RWPE1 (cell line): ENCODE measurements at places on chromosomes 7 and 10.
A peak's percentile ranks its signal among the peaks of the same experiment; 100 is the strongest.

DNA sequence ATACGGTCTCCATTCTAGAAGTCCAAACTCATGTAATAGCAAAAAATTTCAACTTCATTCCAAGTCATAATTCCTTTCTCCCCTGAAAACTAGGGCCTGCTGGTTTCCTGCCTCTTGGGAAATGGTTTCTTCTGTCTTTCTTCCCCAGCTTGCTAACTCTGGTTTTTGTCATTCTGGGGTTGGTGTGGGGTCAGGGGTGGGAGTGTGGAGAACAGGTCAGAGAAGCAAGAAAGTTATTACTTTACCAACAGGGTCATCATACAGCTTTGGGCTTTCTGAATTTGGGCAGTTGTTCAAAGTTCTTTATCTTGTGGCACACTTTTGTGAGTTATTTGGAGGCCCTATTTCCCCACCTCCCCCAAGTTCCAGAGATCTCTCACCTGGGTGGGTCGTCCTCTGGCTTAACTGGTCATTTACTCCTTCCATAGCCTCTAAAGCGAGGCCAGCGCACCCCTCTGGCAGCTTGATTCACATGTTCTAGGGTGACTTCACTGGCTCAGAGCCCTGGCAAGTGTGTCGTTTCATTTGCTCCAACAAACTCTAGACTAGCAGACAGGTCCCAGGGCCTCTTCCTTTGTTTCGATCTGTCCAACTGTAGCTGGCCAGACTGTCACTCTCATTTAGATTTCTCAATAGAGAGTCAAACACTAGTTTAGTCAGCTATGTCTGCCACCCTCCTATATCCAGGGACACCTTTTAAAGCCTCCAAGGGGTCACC lies 161.2 kb downstream of the JCAD start:
- no peak for DNase-seq

- no peak for DNase-seq
Observed at GRCh38 chr10:79116801-79117723, 48.3 kb downstream of the ZMIZ1 start.

GRCh38 chr10:63390521-63390920 lies 75.3 kb downstream of the JMJD1C start:
- DNase-seq, result no peak

DNA sequence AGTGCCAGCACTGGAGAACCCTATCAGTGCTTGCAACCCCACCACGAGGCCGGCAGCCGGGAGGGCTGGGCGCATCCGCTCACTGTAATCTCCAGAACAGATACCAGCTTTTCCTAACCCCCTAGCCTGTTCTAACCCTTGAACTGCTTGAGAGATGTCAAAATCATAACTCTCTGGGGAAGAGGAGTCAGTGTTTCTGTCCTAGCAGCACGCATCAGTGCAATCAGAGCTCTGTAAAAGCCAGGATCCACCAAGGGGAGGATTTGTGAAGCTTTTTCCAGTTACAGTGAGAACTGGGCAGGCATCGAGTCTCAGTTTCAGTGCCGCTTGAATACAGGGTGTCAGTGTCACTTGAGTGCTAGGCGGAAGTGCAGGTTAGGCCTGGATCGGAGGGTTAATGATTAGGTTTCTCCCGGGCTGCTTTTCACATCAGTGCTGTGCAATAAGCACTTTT lies 104.5 kb upstream of the INSYN2A start:
- DNase-seq, result no peak

DNA sequence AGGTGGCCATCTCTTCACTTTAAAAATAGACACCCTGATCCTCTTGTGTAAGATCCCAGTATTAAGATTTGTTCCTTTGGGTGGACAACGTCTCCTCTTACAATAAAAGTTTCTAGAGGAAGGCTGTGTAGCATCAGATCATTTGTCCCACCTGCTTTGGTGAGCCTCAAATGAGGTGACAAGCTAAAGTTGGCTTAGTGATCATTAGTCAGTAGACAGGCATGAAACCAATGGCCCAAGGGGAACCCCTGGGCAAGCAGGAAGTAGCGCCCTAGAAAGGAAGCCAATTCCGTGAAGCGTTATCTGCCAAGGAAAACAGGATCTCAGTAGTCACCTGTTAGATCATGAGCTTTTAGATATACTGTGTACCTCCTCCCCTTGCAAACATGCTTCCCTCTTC lies 66.8 kb downstream of the PCGF5 start:
- DNase-seq, result no peak

DNA sequence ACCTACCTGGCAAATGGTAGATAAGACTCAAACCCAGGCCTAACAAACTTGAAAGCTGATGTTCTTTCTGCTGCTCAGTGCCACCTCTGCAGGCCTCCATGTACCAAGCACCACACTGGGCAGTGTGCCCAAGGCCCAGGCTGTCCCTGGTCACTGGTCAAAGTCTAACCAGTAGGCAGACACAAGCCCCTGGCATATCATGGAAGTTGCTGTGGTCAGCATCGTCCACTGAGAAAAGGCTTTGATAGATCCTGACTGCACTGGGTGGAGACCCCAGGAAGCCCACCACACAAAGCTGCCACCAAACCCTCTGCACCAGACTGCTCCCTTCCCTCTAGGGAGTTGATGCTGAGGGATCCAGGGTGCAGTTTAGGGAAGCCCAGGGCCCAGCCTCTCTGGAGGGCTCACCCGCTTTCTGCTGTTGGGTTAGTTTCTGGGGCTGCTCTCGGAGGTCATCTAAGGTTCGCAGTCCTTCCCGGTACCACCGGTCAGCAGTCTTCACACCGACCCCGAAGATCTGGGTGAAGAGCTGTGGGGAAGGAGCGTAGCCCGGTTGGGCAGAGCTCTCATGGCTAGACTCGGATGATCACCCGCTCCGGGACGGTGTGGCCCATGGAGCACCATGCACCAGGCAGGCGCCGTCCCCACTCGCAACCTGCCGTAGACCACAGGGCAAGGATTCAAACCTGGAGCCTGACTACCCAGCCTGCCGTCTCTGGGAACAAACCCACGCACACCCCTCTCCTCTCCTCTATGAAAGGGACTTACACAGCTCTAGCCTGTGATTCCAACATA lies 6.0 kb downstream of the POLM start:
- DNase-seq, result no peak

- DNase-seq, result no peak
Observed at GRCh38 chr10:111338035-111338434, 261.2 kb downstream of the ADRA2A start.

DNA sequence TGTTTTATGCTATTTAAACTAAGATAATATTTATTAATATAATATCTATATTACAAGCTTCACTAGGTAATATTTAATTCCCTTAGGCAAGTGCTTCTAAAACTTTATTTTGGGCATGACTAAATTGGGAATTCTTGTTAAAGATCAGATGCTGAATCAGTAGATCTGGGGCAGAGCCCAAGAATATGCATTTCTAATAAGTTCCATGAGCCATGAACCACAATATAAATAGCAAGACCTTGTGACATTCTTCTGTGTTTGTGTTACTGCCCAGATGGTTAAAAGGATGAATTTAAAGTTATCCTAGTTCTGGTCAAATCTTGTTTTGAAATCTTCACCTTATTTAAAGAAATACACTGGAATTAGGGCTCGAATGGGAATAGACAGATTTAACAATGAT lies 258.4 kb upstream of the CACNA2D1 start:
- DNase-seq, result no peak

DNA sequence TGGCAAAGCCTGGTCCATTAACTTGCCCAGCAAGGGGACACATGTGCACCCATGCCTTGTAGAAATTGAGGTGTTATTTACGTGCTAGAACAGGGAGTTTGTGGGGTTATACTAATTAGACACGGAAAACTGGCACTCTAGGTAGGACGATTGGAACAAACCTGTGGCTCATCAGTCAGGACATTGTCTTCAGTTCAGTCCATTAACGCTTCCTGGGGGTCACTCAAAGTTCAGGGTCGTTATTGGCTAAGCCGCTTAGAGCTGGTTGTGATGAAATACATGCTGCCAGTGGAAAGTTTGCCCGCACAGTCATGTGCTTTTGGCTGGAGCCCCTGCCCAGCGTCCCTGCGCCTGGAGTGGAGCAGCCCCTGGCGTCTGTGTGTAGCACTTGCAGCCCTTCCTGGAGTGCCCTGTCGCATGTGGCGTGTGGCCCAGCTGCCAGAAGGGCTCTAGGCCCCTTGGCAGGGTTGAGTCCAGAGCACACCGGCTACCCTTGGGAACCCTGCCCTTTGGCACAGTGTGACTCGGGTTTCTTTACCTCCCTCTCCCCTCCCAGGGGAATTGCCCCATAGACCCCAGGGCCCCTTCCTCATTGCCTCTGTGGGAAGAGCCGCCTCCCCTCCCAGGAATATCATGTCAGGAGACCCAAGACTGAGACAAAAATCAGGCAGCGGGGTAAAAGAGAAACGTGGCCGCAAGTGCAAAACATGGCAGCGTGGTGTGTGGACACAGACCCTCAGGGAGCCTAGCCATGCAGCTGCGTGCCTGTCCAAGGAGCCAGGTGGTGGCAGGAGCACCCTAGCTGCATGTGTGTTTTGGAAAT lies 9.8 kb downstream of the ZNF775 start:
- DNase-seq, result no peak

- no peak for DNase-seq
Observed at GRCh38 chr7:4225881-4226523, 456.1 kb upstream of the FOXK1 start.

DNA sequence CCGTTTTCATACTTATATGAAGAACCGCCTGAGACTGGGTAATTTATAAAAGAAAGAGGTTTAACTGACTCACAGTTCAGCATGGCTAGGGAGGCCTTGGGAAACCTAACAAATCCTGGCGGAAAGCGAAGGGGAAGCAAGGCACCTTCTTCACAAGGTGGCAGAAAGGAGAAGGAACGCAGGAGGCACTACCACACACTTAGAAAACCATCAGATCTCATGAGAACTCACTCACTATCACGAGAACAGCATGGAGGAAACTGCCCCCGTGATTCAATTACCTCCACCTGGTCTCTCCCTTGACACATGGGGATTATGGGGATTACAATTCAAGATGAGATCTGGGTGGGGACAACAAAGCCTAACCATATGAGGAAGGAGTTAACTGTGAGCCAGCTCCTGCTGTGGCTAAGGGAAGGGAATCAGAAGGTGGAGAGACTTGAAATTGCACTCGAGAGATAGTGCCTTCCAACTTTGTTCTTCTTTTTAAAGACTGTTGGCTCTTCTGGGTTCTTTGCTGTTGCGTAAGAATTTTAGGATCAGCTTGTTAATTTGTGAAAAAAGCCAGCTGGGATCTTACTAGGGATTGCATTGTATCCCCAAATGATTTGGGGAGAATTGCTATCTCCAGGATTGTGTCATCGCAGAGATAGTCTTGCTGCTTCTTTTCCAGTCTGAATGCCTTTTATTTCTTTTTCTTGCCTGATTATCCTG lies 21.0 kb downstream of the OPTN start:
- no peak for DNase-seq

- DNase-seq, result no peak
Observed at GRCh38 chr7:65812281-65812680, 60.6 kb upstream of the VKORC1L1 start.

DNA sequence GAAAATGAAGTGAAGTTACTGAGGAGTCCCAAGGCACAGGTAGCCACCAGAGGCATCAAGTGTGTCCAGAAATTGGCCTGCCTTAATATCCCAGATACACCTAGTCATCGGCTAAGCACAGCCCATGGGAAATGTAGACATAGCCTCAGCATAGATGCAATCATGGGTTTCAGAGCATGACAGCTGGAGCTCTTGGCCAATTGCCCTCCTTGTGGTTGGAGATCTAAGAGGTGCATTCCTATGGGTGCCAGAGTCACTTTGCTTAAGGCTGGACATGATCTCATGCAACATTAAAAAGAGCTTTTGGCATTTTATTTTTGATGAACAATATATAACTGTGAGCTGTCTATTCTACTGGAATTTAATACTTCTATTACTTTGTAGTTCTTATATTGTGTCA lies 758.0 kb upstream of the LRRTM3 start:
- DNase-seq, result peak; percentile 6

- no peak for DNase-seq
Observed at GRCh38 chr7:132828502-132828901, 252.2 kb upstream of the PLXNA4 start.

GRCh38 chr10:89490596-89491335 lies 44.6 kb downstream of the SLC16A12 start:
- no peak for DNase-seq

DNA sequence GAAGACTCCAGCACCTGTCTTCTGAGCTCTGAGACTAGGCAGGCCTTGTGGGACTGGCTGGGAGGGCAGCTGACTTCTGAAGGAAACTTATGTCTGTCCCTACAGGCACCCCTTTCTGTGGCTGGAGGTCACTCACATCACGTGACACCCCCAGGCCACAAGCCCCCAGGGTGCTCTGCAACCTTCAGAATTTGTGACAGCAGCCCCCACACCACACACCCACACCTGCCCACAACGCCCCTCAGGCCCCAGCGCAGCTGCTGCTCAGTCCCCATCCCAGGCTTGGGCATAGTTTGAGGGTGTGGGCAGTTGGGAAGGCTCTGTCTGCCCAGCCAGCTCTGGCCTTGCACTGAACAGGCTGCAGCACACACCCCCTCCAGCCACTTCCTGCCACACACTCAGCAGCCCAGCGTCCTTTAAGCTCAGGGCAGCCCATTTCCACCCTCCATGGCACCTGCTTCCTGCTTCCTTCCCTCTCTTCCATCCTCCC lies 80.0 kb upstream of the UNC5B start:
- DNase-seq, result no peak

GRCh38 chr7:25735674-25736242 lies 416.2 kb upstream of the NFE2L3 start:
- DNase-seq, result no peak

DNA sequence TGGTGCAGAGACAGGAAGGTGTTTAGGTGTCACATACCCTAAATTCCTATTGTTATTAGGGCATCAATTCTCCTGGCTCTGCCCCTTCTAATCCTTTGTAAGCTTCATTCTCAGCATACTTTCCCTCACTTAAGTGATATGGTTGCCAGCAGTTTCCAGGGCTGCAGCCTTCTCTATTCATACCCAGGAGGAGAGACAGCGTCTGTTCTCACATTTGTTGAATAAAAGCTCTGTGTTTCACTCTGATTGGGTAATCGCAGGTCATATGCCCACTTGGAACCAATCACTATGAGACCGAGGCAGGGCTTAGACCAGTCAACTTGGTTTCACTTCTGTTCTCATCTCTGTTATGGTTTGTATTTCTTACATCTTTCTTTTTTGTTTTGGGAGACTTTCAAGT lies 109.6 kb upstream of the MTPN start:
- peak; percentile 77 for DNase-seq

DNA sequence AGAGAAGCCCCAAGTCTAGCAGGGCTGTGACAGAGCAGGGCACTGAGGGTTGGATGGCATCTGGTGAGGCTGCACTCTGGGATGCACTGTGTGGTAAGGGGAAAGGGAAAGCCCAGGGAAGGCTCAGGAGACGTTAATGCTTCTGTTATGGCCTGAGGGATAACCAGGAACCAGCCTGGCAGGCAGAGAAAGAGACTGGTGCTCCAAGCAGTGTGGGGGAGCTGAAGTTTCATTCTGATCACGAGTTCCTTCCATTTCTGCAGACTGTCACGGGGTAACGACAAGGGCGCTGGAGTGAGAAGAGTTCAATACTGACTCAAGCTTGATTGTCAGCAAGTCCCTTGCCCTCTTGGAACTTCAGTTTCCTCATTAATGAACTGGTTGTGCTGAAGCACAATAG lies 730.9 kb downstream of the GRID1 start:
- no peak for DNase-seq
